ENCODE measurements at places on chromosomes 2 and 18. TPM values are rescaled to one million over a fixed set of nuclear protein-coding genes. Genes with fewer than 3 reads are reported as not detected.

DNA sequence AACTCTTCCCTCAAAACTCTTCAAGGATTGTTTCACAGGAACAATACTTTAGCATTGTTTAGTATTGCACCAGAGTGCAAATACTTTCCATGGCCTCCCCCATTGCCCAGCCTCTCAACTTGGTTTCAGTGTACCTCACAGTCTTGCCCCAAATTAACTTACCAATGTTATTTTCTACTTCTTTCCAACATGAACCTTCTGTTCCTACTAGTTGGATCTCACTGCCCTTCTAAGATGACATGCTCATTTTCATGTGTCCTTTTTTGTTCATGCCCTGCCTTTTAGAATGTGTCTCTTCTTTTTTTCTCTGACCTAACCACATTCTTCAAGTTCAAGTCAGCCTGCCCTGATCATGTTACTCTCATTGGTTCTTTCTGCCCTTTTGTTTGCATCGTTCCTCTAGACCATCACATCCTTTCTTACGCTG, 4.1 kb downstream of the SPATS2L start:
- DNase-seq, result no peak

DNA sequence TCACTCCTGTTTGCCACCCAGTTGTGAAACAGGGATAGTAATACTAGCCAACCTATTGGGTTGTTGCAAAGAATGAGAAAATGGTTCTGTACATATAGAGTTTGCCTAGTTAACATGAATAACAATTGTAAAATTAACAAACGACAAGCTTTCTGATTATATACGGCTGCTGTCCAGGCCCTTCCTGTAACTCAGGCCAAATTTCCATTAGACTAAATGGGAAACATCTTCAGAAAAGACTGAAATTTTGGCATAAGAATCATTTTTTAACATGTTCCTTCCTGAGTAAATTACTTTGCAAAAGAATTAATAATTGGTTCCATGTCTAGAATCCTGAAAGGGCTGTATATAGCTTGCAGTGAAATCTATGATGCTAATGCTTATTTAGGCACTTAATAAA, 117.7 kb upstream of the SATB2 start:
- DNase-seq, result no peak

DNA sequence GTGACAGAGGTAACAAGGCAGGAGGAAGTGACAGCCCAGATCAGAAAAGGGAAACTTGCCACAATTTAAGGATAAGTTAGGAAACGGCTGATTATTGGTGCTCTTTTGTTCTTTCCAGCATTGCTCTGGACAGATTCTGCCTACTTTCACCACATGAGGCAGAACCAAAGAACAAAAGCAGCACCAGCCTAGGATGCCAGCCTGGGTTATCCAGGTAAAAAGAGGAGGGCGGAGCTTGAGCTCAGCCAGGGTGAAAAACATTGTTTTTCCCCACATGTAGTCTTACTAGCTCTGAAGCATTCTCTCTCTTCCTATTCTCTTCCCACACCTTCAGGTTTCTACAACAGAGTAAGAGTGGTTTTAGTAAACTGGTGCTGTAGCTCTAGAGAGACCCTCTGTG, 300.5 kb downstream of the TMX3 start:
- no peak for DNase-seq

GRCh38 chr2:96912346-96913116, 42.7 kb upstream of the SEMA4C start:
- no peak for DNase-seq

DNA sequence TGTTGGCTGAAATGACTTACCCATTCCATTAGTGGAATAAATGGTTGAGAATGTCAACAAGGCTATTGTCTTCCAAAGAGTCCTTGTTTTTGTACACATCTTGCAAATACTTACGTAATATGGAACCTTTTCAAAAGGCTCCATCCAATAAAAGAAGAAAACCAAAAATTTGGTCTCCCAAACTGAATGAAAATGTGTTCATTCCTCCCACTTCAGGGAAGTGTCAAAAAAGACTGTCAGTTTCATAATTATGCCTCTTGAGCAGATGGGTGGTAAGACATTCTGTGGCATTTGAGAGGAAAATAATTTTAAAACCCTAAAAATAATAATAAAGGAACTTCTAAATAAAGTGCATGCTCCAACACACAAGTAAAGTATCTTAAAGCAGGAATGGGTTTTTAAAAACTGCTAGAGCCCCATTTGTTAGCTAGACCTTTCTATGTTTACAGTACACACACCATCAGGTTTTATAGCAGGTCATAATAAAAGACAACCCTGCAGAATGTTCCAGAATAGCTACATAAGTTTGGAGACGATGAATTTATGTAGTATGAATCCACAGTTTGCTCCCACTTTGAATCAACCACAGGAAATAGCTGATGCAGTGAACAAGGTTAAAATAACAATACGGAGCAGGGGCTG, 843.7 kb downstream of the LRRTM4 start:
- DNase-seq, result no peak

CBLN2 gene
- total RNA-seq, result 5.2 TPM

TRIM43B gene
- not detected for total RNA-seq

- no peak for DNase-seq
Observed at GRCh38 chr2:216315802-216316603, 56.3 kb downstream of the MARCHF4 start.

- DNase-seq, result no peak
Observed at GRCh38 chr2:51789918-51790317, 758.0 kb upstream of the NRXN1 start.

DNA sequence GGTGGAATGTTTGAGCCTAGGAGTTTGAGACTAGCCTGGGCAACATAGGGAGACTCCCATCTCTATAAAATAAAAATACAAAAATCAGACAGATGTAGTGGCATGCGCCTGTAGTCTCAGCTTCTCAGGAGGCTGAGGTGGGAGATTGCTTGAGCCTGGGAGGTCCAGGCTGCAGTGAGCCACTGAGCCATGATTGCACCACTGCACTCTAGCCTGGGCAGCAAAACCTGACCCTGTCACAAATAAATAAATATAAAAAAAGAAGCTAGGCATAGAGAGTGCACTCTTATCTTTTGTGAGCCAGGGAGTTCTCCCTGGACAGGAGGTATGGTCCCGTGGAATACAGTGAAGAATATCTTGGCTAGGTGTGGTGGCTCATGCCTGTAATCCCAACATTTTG, 11.0 kb upstream of the KYNU start:
- DNase-seq, result no peak

PLGLB2 gene
- total RNA-seq, result 3.9 TPM

All from urinary bladder (tissue), 4 donors.